ENCODE measurements at places on chromosomes 16 and 17. TPM values are rescaled to one million over a fixed set of nuclear protein-coding genes. Genes with fewer than 3 reads are reported as not detected.

DNA sequence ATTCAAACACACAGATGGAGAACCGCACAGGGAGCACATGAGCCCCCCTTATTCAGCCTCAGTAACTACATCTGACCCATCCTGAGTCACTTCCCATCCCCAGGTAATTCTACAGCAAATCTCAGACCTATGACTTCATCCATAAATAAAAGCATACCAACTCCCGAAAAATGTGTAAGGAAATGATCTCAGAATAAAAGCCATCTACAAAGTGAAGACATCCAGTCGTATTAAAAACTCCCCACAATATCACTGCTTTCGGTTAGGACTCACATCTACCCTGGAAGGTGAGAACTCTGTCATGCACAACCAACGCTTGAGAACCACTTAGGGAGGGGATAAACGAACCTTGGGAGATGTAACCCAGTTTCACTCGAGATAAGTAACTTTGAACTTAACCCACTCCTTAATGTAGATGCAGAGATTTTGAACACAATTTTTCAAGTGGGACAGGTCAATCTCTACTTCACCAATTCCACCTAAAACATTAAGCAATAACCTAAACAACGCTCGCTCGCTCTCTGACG, 1.3 kb downstream of the USP36 start:
- peaks cover 39% of the 10 kb centered on the region for H3K36me3 ChIP-seq
- H3K4me1 ChIP-seq: no peaks in the 10 kb centered on the region
- H3K27ac ChIP-seq: peak overlapping the region; percentile 92

GRCh38 chr17:56165072-56165641, 11.9 kb downstream of the ANKFN1 start:
- peaks cover 14% of the 10 kb centered on the region for H3K4me1 ChIP-seq
- H3K36me3 ChIP-seq: no peaks in the 10 kb centered on the region
- H3K27ac ChIP-seq: no peak overlapping the region
- no peak for DNase-seq
- no peak overlapping the region for H3K4me3 ChIP-seq
- H3K27me3 ChIP-seq: no peaks in the 10 kb centered on the region

DNA sequence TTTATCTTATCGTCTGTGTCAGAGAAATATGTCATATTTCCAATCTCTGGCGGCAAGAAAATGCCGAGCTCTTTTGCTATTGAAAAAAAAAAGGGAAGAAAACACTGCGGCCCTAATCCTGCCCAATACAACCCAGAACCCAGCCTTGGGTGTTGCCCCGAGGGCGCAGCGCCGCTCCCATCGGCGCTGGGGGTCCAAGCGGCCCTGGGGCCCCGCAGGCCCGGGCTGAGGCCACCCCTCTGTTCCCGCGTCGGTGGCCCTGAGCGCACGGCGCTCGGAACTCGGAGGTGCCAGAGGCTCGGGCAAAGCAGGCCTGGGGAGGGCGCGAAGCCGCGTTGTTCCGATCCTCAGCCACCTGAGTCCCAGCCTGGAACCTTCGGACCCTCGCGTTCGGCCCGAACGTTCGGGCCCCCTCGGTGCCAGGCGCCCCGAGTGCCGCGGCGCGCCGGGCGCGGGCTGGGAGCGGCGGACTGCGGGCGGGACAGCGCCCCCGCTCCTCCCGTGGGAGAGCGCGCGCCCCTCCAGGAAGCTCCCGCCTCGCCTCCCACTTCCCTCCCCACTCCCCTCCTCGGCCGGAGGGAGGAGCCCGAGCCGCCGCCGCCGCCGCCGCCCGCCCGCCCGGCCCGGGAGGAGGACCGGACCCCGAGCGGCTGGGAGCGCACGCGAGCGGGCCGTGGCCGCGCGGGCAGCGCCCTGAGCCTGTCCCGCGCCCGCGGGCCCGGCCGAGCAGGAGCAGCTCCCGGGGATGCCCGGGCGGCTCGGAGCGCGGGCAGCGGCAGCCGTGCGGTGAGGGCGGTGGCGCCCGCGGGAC, at the start of gene CPNE2:
Gene CPNE2 (plus strand): TSS at position 609 of the 811 bp plus-strand sequence. CDS start 18,160 bp downstream, outside the sequence.
- peaks cover 28% of the 10 kb centered on the region for H3K4me1 ChIP-seq
- no peaks in the 10 kb centered on the region for H3K27me3 ChIP-seq
- H3K27ac ChIP-seq: peak within 1 kb of the TSS; percentile 86
- no peaks in the 10 kb centered on the region for H3K36me3 ChIP-seq
- DNase-seq: peak; percentile 88

Gene WRAP53
- 16.3 TPM for total RNA-seq

Gene PTX4
- not detected for total RNA-seq

Gene KCNJ16
- not detected for total RNA-seq

- peaks cover 59% of the 10 kb centered on the region for H3K4me1 ChIP-seq
- peak overlapping the region; percentile 87 for H3K27ac ChIP-seq
- no peaks in the 10 kb centered on the region for H3K36me3 ChIP-seq
- H3K27me3 ChIP-seq: no peaks in the 10 kb centered on the region
- peak; percentile 80 for DNase-seq
Observed at GRCh38 chr16:8867216-8867931, 1.4 kb downstream of the CARHSP1 start.

- H3K36me3 ChIP-seq: no peaks in the 10 kb centered on the region
- H3K4me1 ChIP-seq: peaks cover 8% of the 10 kb centered on the region
- no peaks in the 10 kb centered on the region for H3K27me3 ChIP-seq
- no peak overlapping the region for H3K4me3 ChIP-seq
Observed at GRCh38 chr16:85402910-85403692, 210.0 kb upstream of the GSE1 start.

DNA sequence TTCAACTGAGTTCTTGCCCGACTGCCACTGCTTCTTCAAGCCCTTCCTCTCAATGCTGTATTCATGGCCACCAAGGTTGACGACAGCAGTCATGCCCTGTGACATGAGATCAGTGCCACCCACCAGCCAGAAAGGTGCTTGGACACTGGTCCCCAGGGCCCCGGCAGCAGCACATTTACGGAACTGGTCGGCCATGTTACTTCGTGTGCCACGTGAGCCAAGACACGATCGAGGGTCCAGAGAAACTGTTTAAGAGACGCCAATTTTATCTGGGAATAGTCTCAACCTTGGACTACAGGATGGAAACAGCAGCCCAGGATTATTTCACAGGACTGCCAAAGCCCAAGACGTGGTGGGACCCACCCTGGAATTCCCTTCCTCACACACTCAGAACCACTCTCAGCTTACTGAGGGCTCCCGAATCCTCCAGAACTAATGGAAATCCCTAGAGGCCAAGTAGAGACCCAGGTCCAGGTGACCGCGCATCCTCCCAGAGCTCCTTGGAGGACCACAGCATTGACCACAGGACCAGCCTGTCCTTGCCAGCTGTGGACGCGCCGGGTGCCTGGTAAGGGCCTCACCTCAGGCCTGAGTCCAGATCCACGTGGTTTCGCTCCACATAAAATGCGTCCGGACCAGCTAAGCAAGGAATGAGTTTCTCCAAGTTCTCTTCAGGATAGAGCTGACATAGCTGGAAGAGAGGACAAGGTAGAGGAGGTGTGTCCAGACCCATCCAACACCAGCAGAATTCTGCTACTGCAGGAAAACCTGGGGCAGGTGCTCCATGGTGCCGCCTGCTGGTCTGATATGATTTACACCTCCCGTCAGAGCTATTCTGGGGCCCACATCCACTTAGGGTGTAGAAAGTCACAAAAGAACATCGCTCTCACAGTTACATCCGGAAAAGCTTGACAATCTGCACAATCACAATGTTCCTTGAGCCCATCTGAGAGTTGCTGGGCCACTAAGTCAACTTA, 28.2 kb downstream of the MAP1LC3B start:
- no peak overlapping the region for H3K27ac ChIP-seq
- no peak overlapping the region for H3K4me3 ChIP-seq
- H3K4me1 ChIP-seq: no peaks in the 10 kb centered on the region
- no peaks in the 10 kb centered on the region for H3K27me3 ChIP-seq

- H3K4me1 ChIP-seq: no peaks in the 10 kb centered on the region
- peak overlapping the region; percentile 85 for H3K27ac ChIP-seq
- no peak for DNase-seq
- H3K36me3 ChIP-seq: no peaks in the 10 kb centered on the region
Observed at GRCh38 chr16:3716831-3717234, 491 bp downstream of the TRAP1 start.

DNA sequence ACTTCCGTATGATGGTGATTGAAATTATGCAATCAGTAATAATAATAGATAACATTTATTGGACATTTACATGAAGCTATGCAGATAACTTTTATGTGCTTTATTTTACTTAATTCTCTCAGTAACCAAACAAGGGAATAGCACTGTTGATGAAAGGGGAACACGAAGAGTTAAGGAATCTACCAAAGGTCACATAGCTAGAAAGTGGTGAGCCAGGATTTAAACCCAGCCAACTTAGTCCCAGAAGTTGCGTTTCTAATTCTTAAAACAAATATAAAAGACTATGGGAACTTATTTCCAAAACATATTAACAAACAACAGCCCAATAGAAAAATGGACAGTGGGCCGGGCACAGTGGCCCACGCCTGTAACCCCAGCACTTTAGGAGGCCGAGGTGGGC, 9.7 kb downstream of the SPNS3 start:
- DNase-seq: no peak
- H3K27ac ChIP-seq: no peak overlapping the region
- no peaks in the 10 kb centered on the region for H3K4me1 ChIP-seq
- no peak overlapping the region for H3K4me3 ChIP-seq

DNA sequence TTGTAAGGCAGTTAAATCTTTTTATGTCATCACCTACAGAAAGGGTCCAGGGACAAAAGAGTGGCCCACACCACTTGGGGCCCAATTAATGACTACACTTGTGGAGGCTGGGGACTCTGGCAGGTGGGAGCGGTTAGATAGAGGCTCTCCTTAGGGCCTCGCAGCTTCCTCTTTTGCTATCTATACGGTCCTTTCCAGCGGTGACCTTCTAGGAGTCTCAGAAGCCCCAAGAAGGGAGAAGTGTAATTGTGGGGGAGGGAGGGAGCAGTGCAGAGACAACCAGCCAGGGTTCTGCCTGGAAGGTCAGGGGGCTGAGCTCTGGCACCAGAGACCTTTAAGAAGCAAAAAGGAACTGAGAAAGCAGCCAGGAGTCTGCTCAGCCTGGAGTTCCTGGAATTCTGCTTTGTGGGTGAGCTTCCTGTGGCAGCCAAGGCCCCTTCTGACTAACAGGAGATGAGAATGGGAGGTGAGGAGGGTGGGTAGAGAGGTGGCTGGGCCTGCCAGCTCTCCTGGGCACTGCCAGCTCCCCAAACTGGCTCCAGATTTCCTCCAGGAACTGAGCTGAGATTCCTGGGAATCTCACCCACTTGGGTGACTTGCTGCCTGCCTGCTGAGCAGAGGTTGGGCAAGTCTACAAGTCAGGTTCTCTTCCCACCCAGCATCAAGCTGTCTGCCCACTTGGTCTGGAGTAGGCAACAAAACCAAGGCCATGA, 16.3 kb upstream of the MAP3K14 start:
- no peaks in the 10 kb centered on the region for H3K36me3 ChIP-seq
- peak; percentile 41 for DNase-seq
- H3K27ac ChIP-seq: peak overlapping the region; percentile 17
- H3K4me3 ChIP-seq: no peak overlapping the region
- H3K4me1 ChIP-seq: no peaks in the 10 kb centered on the region

Gene KRT14
- total RNA-seq: not detected

GRCh38 chr17:33523577-33523981, 230.5 kb upstream of the ASIC2 start:
- H3K4me1 ChIP-seq: no peaks in the 10 kb centered on the region
- no peak overlapping the region for H3K4me3 ChIP-seq
- H3K27ac ChIP-seq: no peak overlapping the region
- no peaks in the 10 kb centered on the region for H3K27me3 ChIP-seq
- DNase-seq: peak; percentile 74

- H3K27me3 ChIP-seq: no peaks in the 10 kb centered on the region
- peak; percentile 66 for DNase-seq
- H3K27ac ChIP-seq: no peak overlapping the region
- no peak overlapping the region for H3K4me3 ChIP-seq
- H3K4me1 ChIP-seq: peaks cover 31% of the 10 kb centered on the region
Observed at GRCh38 chr17:7222972-7223292, 3.2 kb downstream of the ACADVL start.

GRCh38 chr16:75262800-75263127, 11.3 kb upstream of the BCAR1 start:
- no peaks in the 10 kb centered on the region for H3K4me1 ChIP-seq
- H3K27me3 ChIP-seq: no peaks in the 10 kb centered on the region
- no peaks in the 10 kb centered on the region for H3K36me3 ChIP-seq

- H3K4me3 ChIP-seq: no peak overlapping the region
- H3K27me3 ChIP-seq: no peaks in the 10 kb centered on the region
- no peak for DNase-seq
- peaks cover 5% of the 10 kb centered on the region for H3K36me3 ChIP-seq
- H3K4me1 ChIP-seq: no peaks in the 10 kb centered on the region
Observed at GRCh38 chr17:30429155-30429554, 48.1 kb upstream of the GOSR1 start.

DNA sequence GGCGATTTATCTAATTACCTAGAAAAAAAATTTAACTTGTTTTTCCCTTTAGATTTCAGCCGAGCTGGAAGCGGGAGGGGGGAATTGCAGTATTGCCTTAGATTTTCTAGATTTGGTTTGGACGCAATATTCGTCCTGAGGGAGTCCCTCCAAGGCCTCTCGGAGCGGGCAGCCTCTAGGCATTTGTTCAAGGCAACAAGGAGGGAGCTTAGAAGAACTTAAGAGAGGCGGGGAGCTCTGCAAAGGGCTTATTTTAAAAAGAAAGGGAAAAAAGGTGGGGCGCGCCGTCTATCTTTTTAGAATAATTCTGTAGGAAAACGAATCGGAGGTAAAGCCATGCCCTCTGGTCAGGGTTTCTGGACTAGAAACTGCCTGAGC, 407 bp upstream of the TMEM94 start:
- no peaks in the 10 kb centered on the region for H3K27me3 ChIP-seq
- peaks cover 23% of the 10 kb centered on the region for H3K4me1 ChIP-seq
- peak overlapping the region; percentile 74 for H3K4me3 ChIP-seq

Gene MVP
- total RNA-seq: 62.3 TPM

- DNase-seq: no peak
- peaks cover 44% of the 10 kb centered on the region for H3K4me1 ChIP-seq
- peak overlapping the region; percentile 95 for H3K27ac ChIP-seq
- no peaks in the 10 kb centered on the region for H3K27me3 ChIP-seq
Observed at GRCh38 chr17:43020030-43020621, 2.1 kb downstream of the VAT1 start.

GRCh38 chr17:3982541-3983017, 18.3 kb upstream of the ATP2A3 start:
- no peak overlapping the region for H3K4me3 ChIP-seq
- peaks cover 7% of the 10 kb centered on the region for H3K27me3 ChIP-seq
- no peaks in the 10 kb centered on the region for H3K4me1 ChIP-seq
- H3K36me3 ChIP-seq: no peaks in the 10 kb centered on the region
- no peak for DNase-seq

Gene KRT26
- not detected for total RNA-seq

- H3K36me3 ChIP-seq: no peaks in the 10 kb centered on the region
- no peak overlapping the region for H3K4me3 ChIP-seq
- H3K27me3 ChIP-seq: no peaks in the 10 kb centered on the region
- H3K4me1 ChIP-seq: peaks cover 12% of the 10 kb centered on the region
Observed at GRCh38 chr16:87570938-87571867, 31.1 kb upstream of the JPH3 start.

Data from sigmoid colon (tissue), 7 donors.